NCI-H1417 (cell line): ENCODE measurements at places on chromosomes 7 and 10.
A peak's percentile ranks its signal among the peaks of the same experiment; 100 is the strongest.

- no peak for DNase-seq
Observed at GRCh38 chr7:6251653-6252052, 20.8 kb downstream of the CYTH3 start.

GRCh38 chr7:55887821-55888247, 578 bp downstream of the ZNF713 start:
- DNase-seq, result peak; percentile 62

- peak; percentile 92 for DNase-seq
Observed at GRCh38 chr10:133394064-133394663, at the start of gene MTG1. Gene MTG1, plus strand, starts transcription at chr10:133394157. Its CDS starts 64 bp downstream, at chr10:133394221.

DNA sequence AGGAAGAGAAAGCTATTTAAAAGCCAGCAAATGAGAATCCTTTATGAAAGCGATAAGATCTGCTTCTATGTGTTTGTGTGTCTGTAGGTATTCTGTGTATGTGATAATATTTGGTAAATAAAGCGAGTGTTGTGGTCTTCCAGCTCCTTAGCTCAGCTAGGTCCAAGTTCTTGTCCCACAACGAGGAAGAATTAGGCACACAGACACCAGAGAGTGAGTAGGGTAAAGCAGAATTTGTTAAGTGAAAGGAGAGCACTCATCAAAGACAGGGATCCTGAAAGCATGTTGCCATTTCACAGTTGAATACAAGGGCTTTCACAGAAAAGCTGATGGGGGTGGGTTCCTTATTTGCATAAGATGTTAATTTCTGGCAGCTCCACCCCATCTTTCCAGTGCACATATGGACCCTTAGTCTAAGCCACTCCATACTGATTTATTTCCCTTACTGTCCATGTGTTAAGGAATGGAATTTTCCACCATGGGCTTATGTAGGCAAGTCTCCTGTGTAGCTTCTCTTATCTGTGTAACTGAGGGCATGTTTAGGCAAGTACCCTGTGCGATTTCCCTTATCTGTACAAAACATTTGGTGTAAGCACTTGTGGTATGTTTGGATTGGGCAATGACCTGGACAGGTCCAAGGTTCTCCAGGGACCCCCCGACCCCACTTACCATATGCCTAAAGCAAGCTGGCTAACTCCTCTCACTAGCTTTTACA, 165.9 kb upstream of the VIPR2 start:
- no peak for DNase-seq

GRCh38 chr10:16811292-16811691, 5.9 kb downstream of the RSU1 start:
- no peak for DNase-seq

DNA sequence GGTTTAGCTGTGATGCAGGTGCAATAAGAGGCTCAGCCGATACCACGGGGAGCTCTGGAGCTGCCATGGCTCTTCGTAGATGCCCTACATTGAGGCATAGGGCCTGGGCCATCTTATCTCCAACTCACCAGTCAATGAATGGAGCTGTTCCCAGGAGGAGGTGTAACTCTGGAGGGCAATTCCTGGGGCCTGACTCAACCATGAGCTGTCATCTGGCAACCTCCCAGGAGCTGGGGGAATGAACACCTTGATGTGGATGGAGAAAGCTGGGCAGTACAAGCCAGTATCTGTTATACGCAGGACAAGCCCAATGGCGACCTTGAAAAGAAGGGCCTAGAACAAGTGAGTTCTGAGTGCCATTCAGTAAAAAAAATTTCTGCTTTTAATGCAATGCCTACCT, 224.0 kb upstream of the PLXDC2 start:
- DNase-seq, result no peak

DNA sequence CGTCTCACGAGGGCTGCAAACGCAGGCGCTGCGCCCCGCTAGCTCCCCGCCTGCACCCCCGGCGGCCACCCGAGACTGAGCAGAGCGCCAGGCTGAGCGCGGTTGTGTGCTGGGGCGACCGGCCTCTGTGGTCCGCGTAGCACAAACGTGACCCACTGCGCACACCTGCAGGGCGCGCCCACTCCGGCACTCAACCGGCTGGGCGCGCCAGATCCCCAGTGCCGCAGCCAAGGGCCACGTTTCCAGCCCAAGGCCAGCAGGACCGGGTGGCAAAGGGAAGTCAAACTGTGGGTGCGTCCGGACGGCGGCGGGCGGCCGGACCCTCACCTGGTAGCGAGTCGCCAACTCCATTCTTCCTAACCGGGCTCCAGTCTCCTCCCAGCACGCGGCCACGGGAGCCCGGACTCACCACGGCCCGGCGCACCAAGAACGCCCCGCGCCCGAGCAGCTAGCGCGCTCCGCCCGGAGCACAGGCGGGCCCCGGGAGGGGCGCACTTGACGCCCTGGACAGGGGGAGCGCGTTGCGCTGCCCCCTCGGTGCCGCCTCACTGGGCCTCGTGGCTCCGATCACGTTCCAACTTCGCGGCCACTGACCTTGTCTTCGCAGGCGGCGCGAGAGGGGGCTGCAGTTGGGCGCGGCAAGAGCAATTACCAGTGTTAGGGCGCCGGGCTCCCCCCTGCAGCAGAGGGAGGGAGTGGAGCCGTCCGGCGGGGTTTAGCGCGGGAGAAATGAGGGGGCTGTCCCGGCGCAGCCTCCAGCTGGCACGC, at the start of gene CDCA7L:
Gene CDCA7L (minus strand): TSS at position 446 of the 768 bp plus-strand sequence. CDS start 95 bp downstream, at position 351.
- DNase-seq, result peak; percentile 97

DNA sequence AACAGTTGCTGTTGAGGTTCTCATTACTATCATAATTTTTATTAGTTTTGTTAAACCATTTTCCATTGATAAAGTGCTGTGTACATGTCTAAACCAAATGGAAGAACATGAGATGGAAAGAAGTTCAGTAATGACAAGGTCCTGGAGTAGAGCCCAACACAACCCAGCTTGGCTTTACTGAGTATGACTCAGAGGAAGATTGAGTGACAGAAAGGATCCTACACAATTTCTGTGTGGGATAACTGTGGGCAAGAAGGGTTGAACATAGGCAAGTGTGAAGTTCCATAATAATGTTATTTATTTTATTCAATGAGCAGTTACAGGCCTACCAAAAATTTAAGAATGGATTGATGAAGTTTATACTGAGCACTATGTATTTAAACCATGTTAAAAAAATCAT, 15.9 kb downstream of the PRKG1 start:
- DNase-seq, result no peak

GRCh38 chr7:31549611-31550010, 35.7 kb downstream of the ITPRID1 start:
- DNase-seq, result no peak

DNA sequence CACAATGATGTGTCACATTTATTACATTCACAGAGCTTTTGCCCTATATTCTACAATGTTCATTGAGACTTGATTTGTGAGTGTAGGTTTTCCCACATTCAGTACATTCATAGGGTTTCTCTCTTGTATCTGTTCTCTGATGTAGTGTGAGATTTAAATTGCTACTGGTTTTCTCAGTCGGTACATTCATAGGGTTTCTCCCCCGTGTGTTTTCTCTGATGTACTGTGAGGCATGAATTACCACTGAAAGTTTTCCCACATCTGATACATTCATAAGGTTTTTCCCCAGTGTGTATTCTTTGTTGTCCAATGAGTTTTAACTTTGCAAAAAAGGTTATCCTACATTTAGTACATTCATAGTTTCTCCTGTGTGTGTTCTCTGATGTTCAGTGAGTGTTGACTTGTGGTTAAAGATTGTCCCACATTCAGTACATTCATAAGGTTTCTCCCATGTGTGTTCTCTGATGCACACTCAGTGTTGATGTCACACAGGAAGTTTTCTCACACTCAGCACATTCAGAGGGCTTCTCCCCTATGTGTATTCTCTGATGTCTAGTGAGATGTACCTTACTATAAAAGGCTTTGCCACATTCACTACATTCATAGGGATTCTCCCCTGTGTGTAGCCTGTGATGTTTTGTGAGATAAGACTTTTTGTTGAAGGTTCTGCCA, 63.0 kb downstream of the ZNF248 start:
- DNase-seq, result no peak

- no peak for DNase-seq
Observed at GRCh38 chr10:43853369-43853768, 204.7 kb upstream of the ZNF32 start.

DNA sequence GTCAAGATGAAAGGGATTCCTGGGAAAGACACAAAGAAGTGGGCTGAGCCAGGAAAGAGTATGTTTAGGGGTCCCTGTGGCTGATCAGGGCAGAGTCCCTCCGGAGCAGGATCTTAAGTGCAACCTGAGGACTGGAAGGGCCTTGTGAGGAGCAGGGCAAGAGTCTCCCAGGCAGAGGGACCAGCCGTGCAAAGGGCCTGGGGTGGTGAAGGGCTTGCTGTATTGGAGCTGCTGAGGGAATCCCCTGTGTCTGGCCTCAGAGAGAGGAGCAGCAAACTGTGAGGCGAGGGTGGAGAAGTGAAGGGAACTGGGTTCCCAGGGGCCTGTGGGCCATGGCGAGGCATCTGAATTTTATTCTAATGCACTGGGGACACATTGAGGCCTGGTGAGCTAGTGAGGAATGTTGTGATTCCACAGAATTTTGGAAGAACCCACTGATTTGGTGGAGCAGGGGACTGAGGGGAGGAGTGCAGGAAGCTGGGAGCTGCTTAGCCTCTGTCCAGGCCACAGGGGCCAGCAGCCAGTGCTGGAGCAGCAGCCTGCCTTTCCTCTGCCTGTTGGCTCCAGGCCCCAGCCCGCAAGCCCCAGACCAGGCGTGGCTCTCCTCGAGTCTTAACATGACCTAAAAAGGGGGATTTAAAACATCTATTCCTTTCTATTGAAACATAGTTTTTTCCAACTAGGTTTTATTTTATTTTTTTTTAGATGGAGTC, 138.4 kb upstream of the IGFBP3 start:
- DNase-seq, result no peak

GRCh38 chr10:29656451-29656992, 21.8 kb upstream of the SVIL start:
- DNase-seq, result no peak

- peak; percentile 52 for DNase-seq
Observed at GRCh38 chr10:19819419-19820033, 3.3 kb downstream of the PLXDC2 start.

GRCh38 chr7:83947260-83947659, 247.3 kb downstream of the SEMA3A start:
- DNase-seq, result peak; percentile 8

DNA sequence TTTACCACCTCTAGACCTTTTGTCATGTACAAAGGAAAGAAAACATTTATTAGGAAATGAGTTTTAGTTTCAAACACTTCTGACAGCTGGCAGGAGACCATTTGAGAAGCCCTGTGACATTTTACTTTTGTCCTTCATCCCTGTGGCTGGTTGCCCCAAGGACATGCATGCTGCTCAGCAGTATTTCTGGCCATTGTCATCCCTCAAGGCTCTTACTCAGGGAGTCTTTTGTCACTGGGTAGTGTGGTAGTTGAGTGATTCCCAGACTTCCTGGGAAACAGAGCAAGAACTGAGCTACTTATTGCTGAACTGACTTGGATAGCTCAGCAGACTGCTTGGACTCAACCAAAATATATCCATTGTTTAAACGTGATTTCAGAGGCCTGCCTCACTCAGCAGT, 142.8 kb downstream of the LRRC4 start:
- no peak for DNase-seq

- DNase-seq, result no peak
Observed at GRCh38 chr10:20633714-20634113, 263.4 kb downstream of the NEBL start.

GRCh38 chr10:31151301-31151700, 119.6 kb upstream of the ZNF438 start:
- DNase-seq, result no peak

DNA sequence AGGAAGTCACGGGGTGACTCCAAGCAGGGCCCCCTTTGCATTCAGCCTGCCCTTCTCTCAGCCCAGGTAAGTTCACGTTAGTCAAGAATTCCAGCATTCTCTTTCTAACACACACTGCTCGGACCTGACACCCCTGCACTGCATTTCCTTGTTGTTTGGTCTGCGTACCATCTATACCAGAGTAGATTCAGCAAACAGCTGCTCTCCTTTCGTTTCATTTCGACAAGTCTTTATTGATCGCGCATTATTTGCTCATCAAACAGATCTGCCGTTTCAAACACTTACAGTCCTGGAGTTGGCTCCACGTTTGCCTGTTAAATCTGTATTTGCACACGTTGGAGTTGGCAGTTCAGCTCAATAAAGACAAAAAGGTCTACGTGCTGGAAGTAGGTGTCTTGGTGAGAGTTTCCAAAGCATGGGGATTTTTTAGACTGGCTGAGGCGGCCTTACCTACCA, 495.1 kb downstream of the RPS24 start:
- DNase-seq, result peak; percentile 89

GRCh38 chr7:55212838-55213237, 152.3 kb upstream of the LANCL2 start:
- no peak for DNase-seq

DNA sequence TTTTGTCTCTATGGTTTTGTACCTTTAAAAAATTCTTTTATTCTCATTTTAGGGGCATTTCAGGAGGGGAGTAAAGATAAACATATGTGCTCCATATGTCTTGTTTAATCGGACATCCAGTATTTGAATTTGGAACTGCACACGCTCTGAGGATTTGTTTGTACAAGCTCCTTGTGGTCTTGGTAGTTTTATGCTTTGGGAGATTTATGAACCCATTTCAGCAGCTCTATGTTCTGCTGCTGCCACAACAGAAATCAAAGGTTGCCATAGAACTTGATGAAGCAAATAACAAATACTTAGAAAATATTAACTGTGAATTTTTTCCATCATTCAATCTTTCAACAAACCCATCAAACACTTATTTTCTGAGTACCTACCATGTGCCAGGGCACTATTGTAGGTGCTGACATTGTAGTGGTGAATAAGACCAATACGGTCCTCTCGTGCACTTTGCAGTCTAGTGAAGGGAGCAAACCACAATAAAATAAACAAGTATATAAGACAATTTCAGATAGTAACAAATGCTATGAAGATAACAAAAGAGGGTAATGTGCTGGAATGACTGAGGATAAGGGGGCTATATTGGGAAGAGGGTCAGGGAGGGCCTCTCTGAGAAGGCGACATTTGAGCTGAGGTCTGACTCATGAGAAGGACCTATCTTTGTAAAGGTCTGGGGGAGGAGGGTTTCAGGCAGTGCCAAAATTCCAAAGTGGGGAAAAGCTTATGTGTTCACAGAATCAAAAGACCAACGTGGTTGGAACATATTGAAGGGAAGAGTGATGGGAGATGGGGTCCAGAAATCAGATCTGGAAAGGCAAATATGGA, 30.4 kb downstream of the MYPN start:
- DNase-seq, result no peak

- DNase-seq, result no peak
Observed at GRCh38 chr7:88432301-88432700, 125.6 kb upstream of the STEAP4 start.

- DNase-seq, result peak; percentile 31
Observed at GRCh38 chr7:112449353-112449752, 907 bp upstream of the IFRD1 start.

- no peak for DNase-seq
Observed at GRCh38 chr7:107913851-107914250, 22.9 kb downstream of the DLD start.

- no peak for DNase-seq
Observed at GRCh38 chr7:30973791-30974604, 10.2 kb downstream of the GHRHR start.

GRCh38 chr7:26721450-26721849, 142.9 kb downstream of the SKAP2 start:
- DNase-seq, result peak; percentile 31
